SJCRH30 (cell line): ENCODE measurements at places on chromosomes 7 and 10. TPM values are rescaled to one million over a fixed set of nuclear protein-coding genes. Genes with fewer than 3 reads are reported as not detected.

DNA sequence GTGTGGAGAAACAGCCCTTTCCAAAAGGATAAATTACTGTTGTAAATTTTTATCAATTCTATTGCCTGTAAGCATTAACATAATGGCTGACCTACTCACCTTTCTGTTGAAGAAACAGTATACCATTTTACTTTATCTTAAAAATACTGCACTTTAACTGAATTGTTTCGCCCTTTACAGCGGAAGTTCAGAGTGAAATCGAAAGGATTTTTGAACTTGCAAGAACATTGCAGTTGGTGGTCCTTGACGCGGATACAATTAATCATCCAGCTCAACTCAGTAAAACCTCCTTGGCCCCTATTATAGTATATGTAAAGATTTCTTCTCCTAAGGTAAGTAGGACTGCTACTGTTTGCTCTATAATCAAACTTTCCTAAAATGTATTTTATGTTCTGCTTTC, 117.5 kb downstream of the NSUN6 start:
- peaks cover 2% of the 10 kb centered on the region; the same call in 1 of the 2 replicates for H3K36me3 ChIP-seq
- H3K27ac ChIP-seq, result no peak overlapping the region

DNA sequence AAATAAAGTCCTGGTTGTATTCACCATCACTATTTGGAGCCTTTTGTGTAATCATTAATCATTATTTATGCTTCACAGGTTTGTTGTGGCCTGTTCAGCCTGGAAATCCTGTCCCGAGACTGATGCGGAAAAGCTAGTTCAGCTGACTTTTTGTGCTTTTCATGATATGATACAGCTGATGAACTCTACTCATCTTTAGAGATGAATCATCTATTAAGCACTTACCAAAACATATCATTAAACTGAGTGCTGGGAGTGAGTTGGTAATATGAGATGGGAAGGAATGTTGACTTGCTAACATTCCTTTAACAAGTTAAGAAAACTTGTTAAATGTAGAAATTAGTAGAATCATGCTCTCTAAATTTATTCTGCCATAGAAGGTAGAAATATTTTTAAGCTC, 53.0 kb downstream of the CROT start:
- H3K36me3 ChIP-seq, result no peaks in the 10 kb centered on the region
- H3K27me3 ChIP-seq, result no peaks in the 10 kb centered on the region
- H3K4me1 ChIP-seq, result no peaks in the 10 kb centered on the region
- DNase-seq, result no peak
- H3K27ac ChIP-seq, result no peak overlapping the region

GRCh38 chr10:116353817-116354216, 29.6 kb downstream of the CCDC172 start:
- no peak overlapping the region for H3K27ac ChIP-seq
- no peaks in the 10 kb centered on the region for H3K27me3 ChIP-seq
- H3K4me3 ChIP-seq, result no peak overlapping the region
- H3K4me1 ChIP-seq, result no peaks in the 10 kb centered on the region; the same call in 1 of the 2 replicates

DNA sequence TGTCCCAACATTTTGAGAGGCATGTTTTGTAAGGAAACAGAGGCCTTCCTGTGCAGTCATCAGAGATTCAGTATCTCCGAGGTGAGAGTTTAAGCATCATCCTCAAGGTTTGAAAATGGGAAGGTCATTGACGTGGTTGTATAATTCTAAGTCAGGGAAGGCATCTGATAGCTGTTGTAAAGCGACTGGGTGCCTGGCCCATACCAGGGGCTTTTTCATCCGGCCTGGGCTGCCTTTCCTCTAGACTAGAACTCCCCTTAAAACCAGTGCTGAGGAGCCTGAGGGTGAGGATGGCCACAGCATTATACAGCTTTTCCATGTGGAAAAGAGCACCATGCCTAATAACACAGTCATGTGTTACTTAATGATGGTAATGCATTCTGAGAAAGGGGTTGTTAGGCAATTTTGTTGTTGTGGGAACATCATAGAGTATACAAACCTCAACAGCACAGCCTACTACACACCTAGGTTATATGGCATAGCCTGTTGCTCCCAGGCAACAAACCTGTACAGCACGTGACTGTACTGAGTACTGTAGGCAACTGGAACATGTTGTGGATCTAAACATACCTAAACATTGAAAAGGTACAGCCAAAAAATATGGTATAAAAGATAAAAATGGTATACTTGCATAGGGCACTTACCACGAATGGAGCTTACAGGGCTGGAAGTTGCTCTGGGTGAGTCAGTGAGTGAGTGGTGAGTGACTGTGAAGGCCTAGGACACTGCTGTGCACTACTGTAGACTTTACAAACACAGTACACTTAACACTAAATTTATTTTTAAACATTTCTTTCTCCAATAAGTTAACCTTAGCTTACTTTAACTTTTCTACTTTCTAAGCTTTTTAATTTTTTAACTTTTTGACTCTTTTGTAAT, 13.5 kb upstream of the CACUL1 start:
- no peaks in the 10 kb centered on the region for H3K36me3 ChIP-seq
- no peaks in the 10 kb centered on the region for H3K4me1 ChIP-seq
- H3K27ac ChIP-seq, result no peak overlapping the region
- H3K27me3 ChIP-seq, result no peaks in the 10 kb centered on the region
- DNase-seq, result no peak

GRCh38 chr7:25575634-25576033, 347.3 kb upstream of the NPVF start:
- no peak overlapping the region for H3K27ac ChIP-seq
- no peaks in the 10 kb centered on the region for H3K27me3 ChIP-seq
- peaks cover 13% of the 10 kb centered on the region for H3K4me1 ChIP-seq
- DNase-seq, result no peak
- no peak overlapping the region for H3K4me3 ChIP-seq
- no peaks in the 10 kb centered on the region for H3K36me3 ChIP-seq

GRCh38 chr7:77528368-77528767, 8.7 kb upstream of the PTPN12 start:
- H3K27ac ChIP-seq, result no peak overlapping the region
- H3K4me1 ChIP-seq, result no peaks in the 10 kb centered on the region
- no peaks in the 10 kb centered on the region for H3K27me3 ChIP-seq
- no peak overlapping the region for H3K4me3 ChIP-seq

GRCh38 chr10:27701938-27702537, 43.6 kb downstream of the MKX start:
- H3K4me3 ChIP-seq, result no peak overlapping the region
- H3K4me1 ChIP-seq, result peaks cover 2% of the 10 kb centered on the region; the same call in 1 of the 2 replicates
- H3K36me3 ChIP-seq, result no peaks in the 10 kb centered on the region

DNA sequence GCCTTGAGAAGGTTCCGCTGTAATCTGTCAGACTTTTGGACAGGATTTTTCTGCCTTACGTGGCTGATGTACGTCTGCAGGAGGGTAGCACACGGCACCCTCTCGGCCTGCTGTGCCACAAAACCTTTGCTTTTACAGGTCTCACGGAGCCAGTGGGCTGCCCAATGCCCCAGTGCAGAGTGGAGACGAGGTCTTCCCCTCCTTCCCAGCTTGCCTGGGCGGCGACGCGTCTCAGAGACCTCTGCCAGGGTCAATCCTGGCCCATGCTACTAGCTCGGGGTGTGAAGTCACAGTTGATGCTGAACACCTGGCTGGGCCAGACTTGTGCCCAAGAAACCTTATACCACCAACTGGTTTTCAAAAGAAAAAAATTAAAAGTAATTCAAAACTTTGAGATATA, 526.4 kb downstream of the DNAJB6 start:
- H3K27ac ChIP-seq, result no peak overlapping the region
- no peaks in the 10 kb centered on the region for H3K36me3 ChIP-seq
- H3K4me1 ChIP-seq, result no peaks in the 10 kb centered on the region
- H3K27me3 ChIP-seq, result peaks cover 20% of the 10 kb centered on the region

- DNase-seq, result no peak
- H3K27me3 ChIP-seq, result no peaks in the 10 kb centered on the region
- H3K4me1 ChIP-seq, result no peaks in the 10 kb centered on the region
- H3K36me3 ChIP-seq, result peaks cover 6% of the 10 kb centered on the region; the same call in 1 of the 2 replicates
- H3K4me3 ChIP-seq, result no peak overlapping the region
Measured at GRCh38 chr10:71816421-71816851, 34.6 kb downstream of the PSAP start.

- H3K27ac ChIP-seq, result no peak overlapping the region
- H3K4me1 ChIP-seq, result no peaks in the 10 kb centered on the region
- no peaks in the 10 kb centered on the region for H3K36me3 ChIP-seq
- no peak overlapping the region for H3K4me3 ChIP-seq
- no peak for DNase-seq
Measured at GRCh38 chr7:51198654-51199053, 118.0 kb downstream of the COBL start.

DNA sequence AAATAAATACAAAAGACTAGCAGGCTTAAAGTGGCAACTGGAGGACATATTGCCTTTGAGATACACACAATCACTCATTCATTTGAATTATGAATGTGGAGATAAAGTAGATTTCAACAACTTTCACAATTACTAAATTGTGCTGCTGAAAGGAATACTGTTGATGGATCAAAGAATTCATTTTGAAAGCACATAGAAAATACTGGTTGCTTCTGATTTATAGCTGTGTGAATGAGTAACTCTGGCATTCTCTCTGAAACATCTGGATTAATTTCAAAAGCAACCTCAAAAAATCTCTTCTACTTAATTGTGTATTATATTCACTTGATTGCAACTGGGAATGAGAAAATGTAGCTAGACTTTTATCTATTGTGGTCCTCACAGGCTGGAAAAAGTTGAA, 397.6 kb downstream of the THSD7A start:
- no peak overlapping the region for H3K27ac ChIP-seq
- no peaks in the 10 kb centered on the region for H3K27me3 ChIP-seq
- DNase-seq, result no peak
- H3K4me3 ChIP-seq, result no peak overlapping the region
- H3K36me3 ChIP-seq, result no peaks in the 10 kb centered on the region
- H3K4me1 ChIP-seq, result no peaks in the 10 kb centered on the region

DNA sequence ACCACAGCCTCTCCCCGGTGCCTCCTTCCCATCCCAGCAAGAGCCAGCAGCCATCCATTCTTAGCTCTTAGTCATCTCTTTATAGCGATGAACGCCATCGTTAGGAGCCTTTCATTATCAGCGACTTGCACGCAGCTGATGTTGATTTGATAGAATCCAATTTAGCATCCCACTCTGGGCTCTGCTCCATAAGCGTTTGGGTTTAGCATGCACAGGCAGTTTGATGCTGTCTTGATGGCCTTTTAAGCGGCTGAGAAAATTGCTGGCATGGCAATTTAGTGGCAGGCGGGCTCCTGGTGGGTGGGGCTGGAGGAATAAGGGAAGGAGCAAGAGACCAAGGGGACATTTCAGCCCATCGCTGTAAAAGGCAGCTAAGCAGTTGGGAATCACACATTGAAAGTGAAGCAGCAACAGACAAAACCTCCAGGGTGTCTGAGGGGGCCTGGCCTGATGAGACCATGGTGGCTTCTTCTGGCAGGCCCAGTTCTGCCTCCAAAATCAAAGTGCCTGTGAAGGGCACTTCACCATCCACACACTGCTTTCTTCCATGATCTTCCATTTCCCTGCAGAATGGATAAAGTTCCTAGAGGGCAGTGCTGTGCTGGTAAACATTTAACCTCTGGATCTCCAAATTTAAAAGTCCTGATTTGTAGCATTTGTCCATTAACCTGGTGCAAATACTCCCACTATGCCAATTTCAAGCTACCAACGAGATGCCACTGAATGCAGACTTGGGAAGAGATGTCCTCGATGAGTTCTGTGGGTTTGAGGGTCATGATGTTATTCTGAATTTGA, 107.8 kb upstream of the PLXNA4 start:
- no peak overlapping the region for H3K27ac ChIP-seq
- DNase-seq, result no peak
- H3K4me1 ChIP-seq, result no peaks in the 10 kb centered on the region
- H3K4me3 ChIP-seq, result no peak overlapping the region
- no peaks in the 10 kb centered on the region for H3K36me3 ChIP-seq
- H3K27me3 ChIP-seq, result no peaks in the 10 kb centered on the region

DNA sequence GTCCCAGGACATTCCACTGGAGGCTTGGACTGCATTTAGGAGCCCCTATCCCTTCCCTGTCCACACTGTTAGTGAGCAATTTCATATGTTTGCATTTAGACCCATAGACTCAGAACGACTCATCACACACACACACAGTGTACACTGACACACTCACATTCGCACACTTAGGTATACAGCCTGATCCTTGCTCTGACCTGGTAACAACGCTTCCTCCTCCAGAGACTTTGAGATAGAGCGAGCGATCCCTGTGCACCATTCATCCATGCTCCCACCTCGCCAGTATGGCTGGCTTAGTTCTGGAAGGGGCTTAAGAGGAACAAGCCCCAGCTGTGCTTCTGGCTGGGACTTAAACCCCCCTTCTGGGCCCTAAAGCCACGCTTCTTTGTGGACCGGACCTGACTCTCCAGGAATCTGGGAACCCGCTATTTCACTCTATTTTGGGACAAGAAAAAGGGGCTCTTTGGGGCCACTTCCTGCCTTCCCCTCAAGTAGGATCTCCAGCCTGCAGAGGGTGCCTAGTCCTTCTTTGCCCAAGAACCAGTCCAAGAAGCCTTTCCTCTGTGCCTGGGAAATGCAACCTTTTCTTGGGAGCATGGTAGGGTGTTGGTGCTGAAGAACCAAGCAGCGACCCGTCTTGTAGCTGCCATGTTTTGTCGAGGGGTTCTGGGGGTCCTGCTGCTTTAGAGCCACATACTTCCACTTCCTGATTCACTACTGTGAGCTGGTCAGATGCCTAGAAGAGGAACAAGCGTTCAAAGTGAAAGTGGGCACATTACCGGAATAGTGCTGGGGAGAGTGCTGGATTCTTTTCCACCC, 1.1 kb upstream of the HOXA13 start:
- H3K36me3 ChIP-seq, result no peaks in the 10 kb centered on the region
- H3K4me1 ChIP-seq, result no peaks in the 10 kb centered on the region; the same call in 1 of the 2 replicates
- H3K27ac ChIP-seq, result no peak overlapping the region
- peak overlapping the region; percentile 87 for H3K4me3 ChIP-seq
- DNase-seq, result no peak

DNA sequence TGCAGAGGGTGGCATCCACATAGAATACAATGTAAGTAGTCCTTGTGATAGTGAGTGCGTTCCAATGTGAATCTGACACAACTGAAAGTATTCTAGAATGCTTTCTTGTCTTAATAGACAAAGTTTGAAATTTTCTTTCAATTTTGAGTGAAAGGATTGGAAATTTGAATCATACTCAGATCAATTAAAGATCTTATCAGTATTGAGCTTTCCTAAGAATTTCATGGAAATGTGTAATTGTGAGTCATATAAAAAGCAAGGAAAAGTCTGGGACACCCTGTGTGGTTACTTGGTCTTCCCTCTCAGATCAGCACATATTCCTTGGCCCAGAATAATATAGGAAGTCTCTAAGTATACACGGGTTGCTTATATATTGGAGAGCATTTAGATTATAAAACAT, 99.1 kb downstream of the MBL2 start:
- H3K4me1 ChIP-seq, result no peaks in the 10 kb centered on the region; the same call in 1 of the 2 replicates
- no peak overlapping the region for H3K27ac ChIP-seq
- H3K4me3 ChIP-seq, result no peak overlapping the region
- no peaks in the 10 kb centered on the region for H3K27me3 ChIP-seq
- no peaks in the 10 kb centered on the region for H3K36me3 ChIP-seq

- no peaks in the 10 kb centered on the region for H3K27me3 ChIP-seq
- H3K4me1 ChIP-seq, result no peaks in the 10 kb centered on the region
- H3K36me3 ChIP-seq, result no peaks in the 10 kb centered on the region
- no peak for DNase-seq
- H3K27ac ChIP-seq, result no peak overlapping the region
Measured at GRCh38 chr10:92381543-92381954, 90.6 kb downstream of the MARCHF5 start.

The CADPS2 gene
- not detected in 2 replicates for total RNA-seq

The SMARCD3 gene
- total RNA-seq, result 91.8 and 106 TPM in 2 replicates

The NET1 gene
- 153 and 154 TPM in 2 replicates for total RNA-seq

The LLCFC1 gene
- total RNA-seq, result not detected in 2 replicates

The MYOF gene
- 4.2 and 4.6 TPM in 2 replicates for total RNA-seq

The TYW1B gene
- total RNA-seq, result 7.2 and 7.6 TPM in 2 replicates

The ERVW-1 gene
- 66.6 and 78.1 TPM in 2 replicates for total RNA-seq

The PRLHR gene
- not detected in 2 replicates for total RNA-seq

The DMBT1 gene
- 4.1 and 4.2 TPM in 2 replicates for total RNA-seq

The ITGA8 gene
- not detected in 2 replicates for total RNA-seq

The CRTAC1 gene
- not detected in 2 replicates for total RNA-seq

The LBX1 gene
- 13.5 and 13.7 TPM in 2 replicates for total RNA-seq

The MNX1 gene
- total RNA-seq, result 3.7 and 4.4 TPM in 2 replicates

The EIF5AL1 gene
- 0.58 and 0.73 TPM in 2 replicates for total RNA-seq

The PTPN20 gene
- total RNA-seq, result not detected in 2 replicates
